ENCODE measurements at places on chromosomes 3 and 15.
A peak's percentile ranks its signal among the peaks of the same experiment; 100 is the strongest.

- no peaks in the 10 kb centered on the region for H3K36me3 ChIP-seq
- H3K4me1 ChIP-seq = no peaks in the 10 kb centered on the region
- no peak overlapping the region for H3K27ac ChIP-seq
- H3K27me3 ChIP-seq = no peaks in the 10 kb centered on the region
- H3K4me3 ChIP-seq = no peak overlapping the region
These were observed 439.5 kb downstream of the PDCD6IP start for GRCh38 chr3:34237946-34238345.

GRCh38 chr3:42827023-42827422 is 17.8 kb downstream of the ACKR2 start:
- H3K36me3 ChIP-seq = no peaks in the 10 kb centered on the region
- no peak overlapping the region for H3K27ac ChIP-seq
- no peak overlapping the region for H3K4me3 ChIP-seq
- no peaks in the 10 kb centered on the region for H3K4me1 ChIP-seq
- no peak for DNase-seq

GRCh38 chr15:61404567-61404966 is 175.5 kb upstream of the RORA start:
- no peaks in the 10 kb centered on the region for H3K36me3 ChIP-seq
- peaks cover 16% of the 10 kb centered on the region for H3K27me3 ChIP-seq
- DNase-seq = no peak
- no peak overlapping the region for H3K27ac ChIP-seq
- H3K4me1 ChIP-seq = no peaks in the 10 kb centered on the region

GRCh38 chr3:46690798-46691197 is 2.7 kb downstream of the ALS2CL start:
- H3K27ac ChIP-seq = no peak overlapping the region
- H3K4me3 ChIP-seq = no peak overlapping the region
- H3K27me3 ChIP-seq = no peaks in the 10 kb centered on the region
- H3K4me1 ChIP-seq = peaks cover 62% of the 10 kb centered on the region

GRCh38 chr3:193418576-193419373 is 40.2 kb upstream of the ATP13A5 start:
- no peak for DNase-seq
- H3K27ac ChIP-seq = no peak overlapping the region
- H3K4me1 ChIP-seq = no peaks in the 10 kb centered on the region
- no peaks in the 10 kb centered on the region for H3K36me3 ChIP-seq

- no peak overlapping the region for H3K4me3 ChIP-seq
- H3K27ac ChIP-seq = no peak overlapping the region
- no peaks in the 10 kb centered on the region for H3K27me3 ChIP-seq
- H3K36me3 ChIP-seq = no peaks in the 10 kb centered on the region
- DNase-seq = peak; percentile 82
These were observed 74.8 kb upstream of the SEC13 start for GRCh38 chr3:10395671-10396070.

DNA sequence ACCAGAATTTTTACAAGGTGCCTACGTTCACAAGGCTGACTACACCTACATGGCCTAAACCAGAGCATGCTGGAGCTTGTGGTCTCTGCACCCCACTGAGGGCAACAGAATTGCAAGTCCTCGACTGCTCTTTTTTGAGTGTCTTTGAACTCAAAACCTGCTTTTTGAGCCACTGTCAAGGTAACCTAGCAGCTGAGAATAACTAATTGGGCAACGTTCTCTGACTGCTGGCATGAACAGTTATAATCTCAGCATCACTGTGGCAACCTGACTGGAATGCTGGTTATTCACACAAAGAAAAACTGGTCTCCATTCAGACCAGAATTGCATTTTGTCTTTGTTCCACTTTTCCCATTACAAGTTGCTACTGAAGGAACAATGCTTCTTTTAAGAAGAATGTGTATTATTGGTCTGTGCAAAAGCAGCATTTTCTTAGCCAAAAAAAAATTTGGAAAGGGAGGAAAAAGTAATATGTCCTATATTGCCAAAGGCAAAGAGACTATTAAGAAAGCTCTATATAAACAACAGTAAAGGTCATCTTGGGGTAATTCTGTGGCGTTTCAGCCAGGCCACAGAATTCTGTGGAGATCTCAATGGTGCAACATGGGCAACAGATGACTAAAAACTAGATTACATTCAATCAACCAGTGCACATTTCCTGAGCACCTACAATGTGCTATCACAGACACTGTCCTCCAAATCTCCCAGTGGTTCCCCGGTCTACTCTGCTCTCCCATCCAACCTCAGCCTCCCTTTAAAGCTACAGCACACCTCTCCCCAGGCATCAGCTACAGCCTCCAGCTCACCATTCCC is 76.8 kb downstream of the TNIK start:
- H3K27me3 ChIP-seq = no peaks in the 10 kb centered on the region
- no peaks in the 10 kb centered on the region for H3K4me1 ChIP-seq
- no peak overlapping the region for H3K27ac ChIP-seq
- DNase-seq = no peak
- no peaks in the 10 kb centered on the region for H3K36me3 ChIP-seq
- no peak overlapping the region for H3K4me3 ChIP-seq

GRCh38 chr15:41511331-41511898 is 2.2 kb downstream of the LTK start:
- peaks cover 38% of the 10 kb centered on the region for H3K27me3 ChIP-seq
- H3K4me3 ChIP-seq = peak overlapping the region; percentile 31
- H3K4me1 ChIP-seq = peaks cover 27% of the 10 kb centered on the region

DNA sequence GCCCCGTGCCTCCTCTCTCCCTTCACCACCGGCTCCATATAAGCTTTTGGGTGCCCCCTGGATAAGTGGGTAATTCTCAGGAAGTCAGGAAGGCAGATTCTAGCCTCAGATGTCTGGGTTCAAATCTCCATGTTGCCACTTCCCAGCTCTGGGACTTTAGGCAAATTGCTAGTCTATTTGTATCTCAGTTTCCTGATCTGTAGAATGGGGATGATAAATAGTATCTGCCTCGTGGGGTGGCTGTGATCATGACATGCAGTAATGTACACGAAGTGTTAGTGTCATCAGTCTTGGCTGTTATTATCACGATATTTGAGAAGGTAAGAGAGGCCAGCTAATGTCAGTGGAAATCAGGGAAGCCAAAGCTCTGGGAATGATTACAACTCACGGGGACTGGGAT is 43.3 kb downstream of the MUC4 start:
- no peaks in the 10 kb centered on the region for H3K36me3 ChIP-seq
- peak; percentile 39 for DNase-seq
- peaks cover 18% of the 10 kb centered on the region for H3K27me3 ChIP-seq
- H3K4me1 ChIP-seq = no peaks in the 10 kb centered on the region

DNA sequence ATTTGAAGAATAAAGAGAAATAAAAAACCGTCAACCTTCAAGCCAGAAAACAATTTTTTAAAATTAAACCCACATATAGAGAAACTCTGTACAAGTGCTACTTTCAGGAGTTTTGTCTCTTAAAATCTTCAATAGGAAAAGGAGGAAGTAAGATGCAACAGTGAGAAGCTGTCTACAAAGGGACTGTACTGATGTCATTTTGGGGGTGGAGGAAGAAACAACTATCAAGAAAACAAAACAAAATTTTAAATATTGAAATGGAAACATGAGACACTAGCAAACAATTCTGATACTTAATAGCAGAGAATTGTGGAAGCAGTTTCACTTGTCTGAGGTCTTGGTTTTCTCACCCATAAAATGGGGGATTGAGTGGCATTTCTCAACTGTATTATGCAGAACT is 84.4 kb downstream of the SLMAP start:
- no peak overlapping the region for H3K27ac ChIP-seq
- H3K4me1 ChIP-seq = peaks cover 28% of the 10 kb centered on the region
- no peaks in the 10 kb centered on the region for H3K36me3 ChIP-seq
- H3K27me3 ChIP-seq = no peaks in the 10 kb centered on the region

- H3K27me3 ChIP-seq = no peaks in the 10 kb centered on the region
- H3K36me3 ChIP-seq = no peaks in the 10 kb centered on the region
- no peak overlapping the region for H3K27ac ChIP-seq
- H3K4me1 ChIP-seq = no peaks in the 10 kb centered on the region
These were observed 307.8 kb downstream of the GABRG3 start for GRCh38 chr15:27278761-27279160.

Measured in spleen (tissue), 13 donors.